ENCODE measurements at places on chromosomes 11 and 22.
A peak's percentile ranks its signal among the peaks of the same experiment; 100 is the strongest.

DNA sequence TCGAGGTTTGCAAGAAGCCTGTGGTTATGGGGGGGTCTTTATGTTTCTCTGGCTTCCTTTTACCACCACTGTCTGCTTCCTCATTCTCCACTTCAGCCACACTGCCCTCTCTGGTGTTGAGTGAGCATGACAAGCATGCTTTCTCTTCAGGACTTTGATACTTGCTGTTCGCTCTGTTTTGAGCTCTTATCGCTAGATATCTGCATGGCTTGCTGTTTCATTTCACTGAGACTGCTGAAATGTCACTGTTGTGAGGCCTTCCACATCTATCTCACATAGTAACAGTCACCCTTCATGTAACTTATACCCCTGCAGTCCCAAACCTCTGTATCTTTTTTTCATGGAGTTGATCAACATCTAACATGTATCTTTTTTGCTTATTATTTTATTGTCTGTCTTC lies 59.8 kb downstream of the TMEM135 start:
- peak; percentile 88 for DNase-seq

GRCh38 chr22:29811377-29811776 lies 26.7 kb downstream of the ASCC2 start:
- no peak for DNase-seq

GRCh38 chr11:19879307-19880087 lies 166.9 kb downstream of the NAV2 start:
- no peak for DNase-seq

GRCh38 chr11:47389577-47390421 lies 11.5 kb upstream of the SPI1 start:
- no peak for DNase-seq

GRCh38 chr11:69921128-69922014 lies 102.2 kb upstream of the FGF3 start:
- no peak for DNase-seq

- DNase-seq, result no peak
Observed at GRCh38 chr11:72627594-72628281, 46.5 kb downstream of the PDE2A start.

DNA sequence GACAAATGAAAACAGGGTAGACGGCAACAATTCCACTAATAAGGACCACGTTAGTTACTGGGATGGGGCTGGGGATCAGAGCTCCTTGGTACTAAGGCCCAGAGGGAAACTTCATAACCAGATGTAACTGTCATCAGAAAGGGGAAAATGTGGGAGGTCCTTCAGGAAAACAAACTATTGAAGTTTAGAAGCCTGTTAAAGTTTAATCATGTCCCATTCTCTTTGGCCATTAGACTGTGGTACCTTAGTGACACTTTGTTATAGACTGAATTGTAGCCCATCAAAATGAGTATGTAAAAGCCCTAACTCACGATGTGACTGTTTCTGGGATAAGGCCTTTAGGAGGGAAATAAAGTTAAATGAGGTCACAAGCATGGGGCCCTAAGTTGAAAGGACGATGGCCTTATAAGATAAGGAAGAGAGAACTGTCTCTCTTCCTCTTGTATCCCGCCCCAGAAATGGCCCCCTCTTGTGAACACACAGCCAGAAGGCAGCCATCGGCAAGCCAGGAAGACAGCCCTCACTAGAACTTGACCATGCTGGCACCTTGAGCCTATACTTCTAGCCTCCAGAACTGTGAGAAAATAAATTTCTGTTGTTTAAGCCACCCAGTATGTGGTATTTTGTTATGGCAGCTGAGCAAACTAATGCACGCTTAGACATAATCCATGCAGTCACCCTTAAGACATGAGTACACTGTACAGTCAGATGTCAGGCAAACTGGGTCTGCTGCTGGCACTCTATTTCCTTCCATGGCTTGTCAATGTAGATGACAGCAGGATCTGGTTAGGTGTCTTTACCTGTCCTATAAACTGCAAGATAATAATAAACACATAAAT lies 26.9 kb upstream of the USP47 start:
- peak; percentile 9 for DNase-seq

DNA sequence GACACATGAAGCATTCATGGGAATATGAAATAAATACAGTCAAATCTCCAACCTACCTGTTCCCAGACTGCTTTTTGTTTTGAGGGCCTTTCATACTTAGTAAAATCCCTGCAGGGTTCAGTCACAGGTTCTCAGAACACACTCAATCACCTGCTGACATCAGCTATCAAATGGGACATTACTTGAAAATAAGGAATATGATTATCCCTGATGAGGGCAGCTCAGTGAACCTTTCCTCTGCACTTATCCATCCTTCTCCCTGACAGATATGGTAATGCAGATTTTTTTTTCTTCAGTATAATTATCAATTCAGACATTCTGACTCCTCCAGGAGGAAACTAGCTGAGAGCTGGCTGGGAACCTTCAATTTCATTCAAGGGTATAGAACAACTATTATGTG lies 1127.4 kb upstream of the CCDC90B start:
- no peak for DNase-seq

DNA sequence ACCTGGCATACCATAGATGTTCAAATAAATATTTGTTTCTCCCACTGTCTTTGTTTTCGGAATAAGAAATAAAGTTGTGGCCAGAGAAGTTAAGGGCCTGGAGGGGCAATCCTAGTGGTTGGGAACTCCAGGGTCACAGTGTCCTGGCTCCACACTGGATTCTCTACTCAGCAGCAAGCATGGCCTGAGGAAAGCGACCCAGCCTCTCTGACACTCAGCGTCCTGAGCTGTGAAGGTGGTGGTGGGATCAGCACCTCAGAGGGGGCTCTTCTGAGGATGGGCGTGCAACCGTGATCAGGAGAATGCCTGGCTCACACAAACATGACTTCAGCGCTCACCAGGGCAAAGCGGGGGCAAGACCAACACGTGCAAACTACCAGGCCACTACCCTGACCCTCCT lies 59.9 kb downstream of the LARGE1 start:
- no peak for DNase-seq

- DNase-seq, result no peak
Observed at GRCh38 chr11:83782329-83782728, 496.2 kb upstream of the CCDC90B start.

GRCh38 chr11:111549869-111550203 lies 9.3 kb downstream of the LAYN start:
- no peak for DNase-seq

DNA sequence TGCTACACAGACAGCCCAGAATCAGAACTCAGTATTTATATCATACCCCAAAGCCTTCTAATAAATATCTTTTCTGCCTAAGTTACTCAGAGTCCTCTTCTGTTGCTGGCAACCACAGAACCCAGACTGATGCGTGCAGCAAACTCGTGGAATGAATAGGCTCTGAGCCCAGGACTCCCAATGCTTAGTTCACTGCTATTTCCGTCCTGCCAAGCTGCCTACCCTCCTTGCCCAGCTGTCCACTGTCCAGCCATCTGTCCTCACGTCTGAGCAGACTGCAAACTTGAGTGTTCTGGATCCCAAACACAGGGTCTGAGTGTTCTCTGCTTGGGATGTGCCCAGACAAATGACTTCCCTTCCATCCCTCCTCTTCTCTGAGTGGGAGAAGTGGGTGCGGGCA lies 19.4 kb downstream of the PTPN5 start:
- DNase-seq, result no peak

DNA sequence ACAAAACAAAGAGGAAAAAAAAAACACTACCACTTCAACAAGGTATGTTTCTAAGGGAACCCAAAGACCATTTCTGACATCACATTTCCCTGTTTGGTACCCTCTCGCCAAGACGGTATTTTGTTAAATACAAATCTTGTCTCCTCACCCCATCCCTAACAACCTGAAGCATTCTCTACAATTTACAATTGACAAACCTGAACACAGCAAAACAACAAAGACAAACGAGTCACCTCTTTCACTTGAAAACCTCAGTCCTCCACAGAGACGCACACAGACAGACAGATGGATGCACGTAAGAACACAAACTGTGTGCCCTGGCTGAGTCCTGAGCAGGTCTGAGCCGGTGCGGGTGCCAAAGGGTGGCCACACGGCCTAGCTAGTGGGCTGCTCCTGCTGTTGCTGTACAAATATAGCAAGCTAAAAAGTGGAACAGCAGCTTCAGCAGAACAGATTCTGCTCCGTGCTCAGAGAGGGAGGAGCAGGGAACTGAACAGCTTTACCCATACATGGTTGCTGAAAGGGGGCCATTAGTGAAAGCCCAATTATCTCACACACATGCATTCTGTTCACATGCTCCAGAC lies 28.5 kb downstream of the CELF1 start:
- no peak for DNase-seq

- no peak for DNase-seq
Observed at GRCh38 chr11:71451596-71452198, 1.3 kb upstream of the NADSYN1 start.

DNA sequence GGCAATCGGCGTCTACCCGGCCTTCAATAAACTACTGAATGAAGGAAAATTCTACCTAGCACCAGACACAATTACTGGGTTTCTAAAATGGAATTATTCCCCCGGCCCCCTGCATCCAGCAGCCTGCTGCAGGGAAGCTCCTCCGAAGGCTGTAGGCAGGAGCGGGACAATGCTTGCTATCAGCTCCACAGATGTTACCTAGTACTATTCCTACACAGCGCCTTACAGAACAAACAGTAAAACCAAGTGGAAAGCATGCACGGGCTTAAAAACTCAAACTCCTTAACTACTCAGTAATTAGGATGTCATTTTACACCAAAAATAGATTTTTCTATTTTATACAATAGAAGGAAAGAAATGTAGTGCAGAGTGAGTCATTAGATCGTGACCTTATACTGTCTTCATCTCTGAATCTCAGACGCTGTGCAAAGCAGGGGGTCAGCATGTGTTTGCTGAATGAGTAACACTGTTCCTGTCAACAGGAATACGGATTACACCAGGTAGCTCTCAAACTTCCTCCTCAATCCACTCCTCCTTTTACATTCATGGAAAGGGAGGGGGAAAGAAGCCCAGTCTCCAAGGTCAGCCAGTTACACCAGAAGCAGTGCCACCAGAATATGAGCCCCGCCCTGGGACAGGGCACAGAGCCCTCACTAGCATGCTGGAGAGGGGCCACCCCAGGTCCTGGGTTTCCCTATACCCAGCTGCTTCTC lies 74.9 kb downstream of the PACSIN2 start:
- no peak for DNase-seq

DNA sequence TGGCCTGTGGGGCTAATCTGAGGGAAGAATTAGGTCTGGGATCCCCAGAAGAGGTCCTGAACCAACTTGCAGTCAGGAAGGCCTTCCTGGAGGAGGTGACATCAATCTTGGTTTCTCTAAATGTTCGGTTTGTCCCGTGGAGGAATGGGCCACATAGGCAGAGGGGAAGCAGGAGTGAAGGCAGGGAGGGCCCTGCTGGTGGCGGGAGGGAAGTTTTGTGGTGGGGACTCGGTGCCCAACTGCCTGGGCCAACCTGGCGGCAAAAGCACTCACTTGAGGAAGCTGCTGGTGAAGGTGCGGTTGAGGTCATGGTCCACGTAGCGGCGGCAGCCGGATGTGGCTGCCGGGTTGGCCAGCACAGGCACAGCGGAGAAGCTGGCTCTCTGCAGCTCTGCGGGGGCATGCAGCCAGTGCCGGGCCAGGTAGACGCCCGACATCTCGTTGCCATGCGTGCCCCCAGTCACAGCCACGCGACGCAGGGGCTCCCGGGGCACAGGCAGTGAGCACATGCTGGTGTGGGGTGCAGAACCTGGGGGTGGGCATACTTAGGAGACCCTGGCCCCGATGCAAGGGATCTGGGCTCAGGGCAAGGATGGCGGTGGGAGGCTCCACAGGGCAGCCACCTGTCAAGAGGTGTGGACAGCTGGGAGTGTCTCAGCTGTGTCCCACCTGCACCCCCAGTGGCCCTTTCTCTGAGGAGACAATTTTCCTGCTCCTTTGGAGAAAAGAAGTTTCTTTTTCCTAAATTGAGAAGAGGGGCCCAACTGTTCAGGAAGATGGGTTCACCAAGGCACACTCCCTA lies 3.8 kb downstream of the ACY3 start:
- DNase-seq, result peak; percentile 89

- no peak for DNase-seq
Observed at GRCh38 chr11:95884802-95885201, 39.1 kb downstream of the MTMR2 start.

DNA sequence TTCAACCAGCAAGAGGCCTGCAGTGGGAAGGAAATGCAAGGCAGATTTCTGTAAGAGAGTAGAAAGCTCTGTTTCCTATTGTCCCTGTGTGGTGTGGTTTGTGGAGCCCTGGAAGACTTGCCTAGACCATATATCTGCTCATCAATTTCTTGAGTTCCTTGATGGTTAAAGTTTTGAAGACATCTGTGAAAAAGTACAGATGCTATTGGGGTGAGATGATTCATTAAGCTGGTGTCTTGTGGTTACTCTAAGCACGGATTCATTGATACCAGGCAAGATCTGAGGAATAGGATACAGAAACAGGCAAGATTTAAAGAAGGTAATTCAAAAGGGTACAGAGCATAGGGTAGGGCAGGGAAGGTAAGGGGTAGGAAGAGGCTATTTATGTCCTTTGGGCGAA lies 275.8 kb upstream of the SESN3 start:
- no peak for DNase-seq

DNA sequence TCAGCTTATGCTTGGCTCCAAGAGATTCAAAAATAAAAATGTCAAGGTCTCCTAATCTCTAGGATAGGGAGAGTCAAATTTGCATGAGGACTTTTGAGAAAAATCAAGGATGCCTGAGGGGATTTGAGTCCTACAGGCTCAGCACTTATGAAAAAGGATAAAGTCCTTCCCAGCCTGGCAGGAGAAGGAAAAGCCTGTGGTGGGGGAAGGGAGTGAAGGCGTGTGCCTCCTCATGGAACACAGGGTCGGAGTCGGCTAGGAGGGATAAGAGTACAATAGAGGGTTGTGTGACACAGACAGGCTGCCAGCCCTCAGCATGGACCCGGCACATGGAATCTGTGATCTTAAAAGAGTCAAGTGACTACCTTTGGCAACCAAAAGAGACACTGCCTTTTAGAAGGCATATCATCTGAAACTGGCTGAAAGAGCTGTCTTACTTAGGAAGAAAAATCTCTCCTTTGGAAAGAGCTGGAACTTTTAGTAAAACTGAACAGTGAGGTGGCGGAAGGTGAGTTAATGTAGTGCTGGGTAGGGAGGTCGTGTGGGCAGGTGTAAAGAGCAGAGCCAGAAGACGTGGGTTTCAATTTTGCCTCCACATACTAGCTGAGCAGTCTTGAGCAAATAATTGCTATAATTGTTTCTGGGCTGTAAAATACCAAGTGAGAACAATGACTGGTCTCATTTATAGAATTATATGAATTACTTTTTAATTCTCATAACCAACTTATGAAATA lies 58.8 kb upstream of the RDX start:
- DNase-seq, result no peak

Data from KBM-7 (cell line).